ENCODE measurements at places on chromosomes 1 and 21.

DNA sequence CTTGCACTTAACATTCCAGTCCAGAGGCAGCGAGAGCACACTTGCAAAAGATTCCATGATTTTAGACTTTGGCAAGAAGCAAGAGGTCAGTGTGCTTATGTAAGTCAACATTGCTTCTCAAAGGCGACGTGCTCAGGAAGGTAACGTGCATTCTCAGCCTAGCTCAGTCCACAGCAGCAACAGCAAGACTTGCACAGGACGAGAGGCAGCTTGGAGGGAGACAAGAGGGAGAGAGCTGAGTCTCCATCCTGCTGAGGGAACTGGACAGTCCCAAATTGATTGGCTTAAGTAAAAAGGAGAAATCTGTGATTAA lies 56.5 kb downstream of the PTP4A2 start:
- DNase-seq = no peak

- DNase-seq = no peak
Measured at GRCh38 chr1:108634521-108634920, 26.4 kb downstream of the HENMT1 start.

- DNase-seq = no peak
Measured at GRCh38 chr1:58848818-58849411, 65.1 kb upstream of the JUN start.

DNA sequence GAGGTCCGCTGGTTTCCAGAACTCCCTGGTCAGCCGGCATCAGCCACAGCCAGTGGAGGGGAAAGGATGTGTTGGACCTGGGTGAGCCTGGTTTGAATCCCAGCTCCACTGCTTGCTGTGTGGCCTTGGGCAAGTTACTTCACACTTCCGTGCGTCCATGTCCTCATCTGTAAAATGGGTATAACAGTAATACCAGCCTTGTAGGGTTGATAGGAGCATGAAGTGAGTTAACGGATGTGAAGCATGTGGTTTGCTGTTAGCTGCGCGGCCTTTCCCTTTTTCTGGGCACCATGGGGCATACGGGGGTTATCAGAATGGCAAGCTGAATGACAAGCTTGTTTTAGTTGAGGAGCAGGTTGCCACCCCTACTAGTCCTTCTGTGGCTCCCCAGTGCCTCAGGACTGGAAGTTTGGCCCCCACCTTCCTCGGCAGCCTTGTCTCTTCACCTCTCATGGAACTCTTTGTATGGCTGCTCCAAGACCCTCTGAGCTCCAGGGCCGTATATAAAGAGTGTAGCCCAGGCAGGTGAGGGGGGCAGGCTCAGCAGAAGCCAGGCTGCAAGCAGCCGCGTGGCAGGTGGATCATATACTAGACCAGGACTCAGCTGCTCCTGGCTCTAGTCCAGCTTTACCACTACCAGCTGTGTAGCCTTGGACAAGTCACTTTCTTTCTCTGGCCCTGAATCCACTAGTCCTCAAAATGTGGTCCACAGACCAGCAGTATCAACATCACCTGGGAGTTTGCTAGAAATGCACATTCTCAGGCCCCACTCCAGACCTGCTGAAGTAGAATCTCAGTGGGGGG lies 95.4 kb downstream of the LACTBL1 start:
- DNase-seq = no peak

DNA sequence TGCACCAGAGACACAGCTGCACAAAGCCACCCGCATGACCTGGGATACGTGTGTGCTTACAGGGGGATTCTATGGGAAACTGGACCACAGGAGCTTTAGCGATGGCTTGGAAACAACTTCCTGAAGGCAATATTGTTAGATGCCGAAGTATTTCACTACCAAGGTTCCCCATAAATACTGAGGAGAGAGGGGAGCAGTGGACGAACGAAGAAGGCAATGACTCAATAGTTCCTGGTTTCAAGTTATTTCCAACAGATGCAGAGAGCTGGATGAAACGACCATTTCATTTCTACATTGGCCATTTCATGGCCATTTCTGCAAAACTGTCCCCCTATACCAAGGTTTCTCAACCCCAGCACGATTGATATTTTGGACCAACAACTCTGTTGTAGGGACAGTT lies 61.3 kb downstream of the CD34 start:
- no peak for DNase-seq

DNA sequence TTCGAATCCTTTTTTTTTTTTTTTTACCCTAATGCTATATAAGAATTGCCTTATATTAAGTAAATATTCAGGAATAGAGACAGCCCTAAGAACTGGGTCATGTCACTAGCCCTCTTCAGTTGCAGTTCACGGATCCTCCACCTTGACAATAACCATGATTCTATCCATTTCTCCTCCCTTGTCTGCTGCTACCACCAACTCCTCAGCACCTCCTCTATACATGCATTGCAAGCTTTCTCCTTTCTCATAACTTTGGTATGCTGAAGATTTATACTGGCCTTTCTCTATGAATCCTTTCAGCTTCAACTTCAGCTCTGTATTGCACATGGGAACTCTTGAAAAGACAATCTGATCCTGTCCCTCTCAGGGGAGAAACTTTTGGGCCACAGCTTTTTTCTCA lies 14.3 kb upstream of the DR1 start:
- no peak for DNase-seq

- no peak for DNase-seq
Measured at GRCh38 chr1:85462931-85463649, 1.9 kb downstream of the DDAH1 start.

DNA sequence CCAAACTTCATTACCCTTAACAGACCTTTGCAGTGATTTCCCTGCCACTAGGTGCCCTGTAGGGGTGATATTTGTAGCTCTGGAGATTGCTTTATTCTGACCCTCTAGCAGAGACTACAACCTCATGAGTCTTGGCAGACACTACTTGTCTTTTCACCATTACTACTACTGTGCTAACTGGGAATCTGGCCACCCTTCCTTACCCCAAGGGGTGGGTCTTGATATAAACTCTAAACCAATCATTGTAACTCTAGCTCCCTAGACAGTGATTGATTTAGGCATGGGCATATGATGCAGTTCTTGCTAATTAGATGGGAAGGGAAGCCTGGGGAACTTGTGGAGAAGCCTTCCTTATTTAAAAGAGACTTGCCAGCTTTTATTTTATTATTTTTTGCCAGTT lies 3.9 kb downstream of the KPNA6 start:
- no peak for DNase-seq

DNA sequence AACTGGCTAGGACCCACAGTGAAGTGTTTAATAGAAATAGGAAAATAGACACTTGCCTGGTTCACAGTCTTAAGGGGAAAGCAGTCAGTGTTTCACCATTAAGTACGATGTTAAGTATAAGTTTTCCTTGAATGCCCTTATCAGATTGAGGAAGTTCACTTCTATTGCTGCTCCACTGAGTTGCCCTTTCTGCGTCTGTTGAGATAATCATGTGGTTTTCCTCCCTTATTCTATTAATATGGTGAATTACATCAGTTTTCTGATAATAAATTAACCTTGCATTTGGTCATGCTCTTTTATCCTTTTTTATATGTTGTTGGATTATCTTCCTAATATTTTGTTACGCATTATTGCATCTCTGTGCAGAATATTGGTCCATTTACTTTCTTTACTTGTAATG lies 21.4 kb downstream of the UTS2 start:
- DNase-seq = no peak

GRCh38 chr1:245807306-245807705 lies 652.5 kb downstream of the KIF26B start:
- no peak for DNase-seq

DNA sequence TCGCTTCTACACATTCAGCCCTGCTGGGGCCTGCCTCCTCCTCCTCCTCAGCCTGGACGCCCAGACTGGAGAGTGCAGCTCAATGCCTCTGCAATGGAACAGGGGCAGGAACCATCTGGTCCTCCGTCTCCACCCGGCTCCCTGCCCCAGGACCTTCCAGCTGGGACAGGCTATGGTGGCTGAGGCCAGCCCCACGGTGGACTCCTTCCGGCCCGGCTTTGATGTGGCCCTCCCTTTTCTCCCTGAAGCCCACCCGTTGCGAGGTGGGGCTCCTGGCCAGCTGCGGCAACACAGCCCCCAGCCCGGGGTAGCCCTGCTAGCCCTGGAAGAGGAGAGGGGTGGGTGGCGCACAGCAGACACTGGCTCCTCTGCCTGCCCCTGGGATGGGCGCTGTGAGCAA lies 1.4 kb downstream of the EXTL1 start:
- DNase-seq = no peak

GRCh38 chr1:222843469-222844410 lies 28.9 kb downstream of the DISP1 start:
- DNase-seq = no peak

GRCh38 chr1:179178950-179179349 lies 50.5 kb downstream of the ABL2 start:
- no peak for DNase-seq

- DNase-seq = no peak
Measured at GRCh38 chr21:32240851-32241687, 37.8 kb downstream of the MIS18A start.

Data from right forelimb (tissue), 1 donor.